ENCODE measurements at places on chromosomes 7 and 10.

DNA sequence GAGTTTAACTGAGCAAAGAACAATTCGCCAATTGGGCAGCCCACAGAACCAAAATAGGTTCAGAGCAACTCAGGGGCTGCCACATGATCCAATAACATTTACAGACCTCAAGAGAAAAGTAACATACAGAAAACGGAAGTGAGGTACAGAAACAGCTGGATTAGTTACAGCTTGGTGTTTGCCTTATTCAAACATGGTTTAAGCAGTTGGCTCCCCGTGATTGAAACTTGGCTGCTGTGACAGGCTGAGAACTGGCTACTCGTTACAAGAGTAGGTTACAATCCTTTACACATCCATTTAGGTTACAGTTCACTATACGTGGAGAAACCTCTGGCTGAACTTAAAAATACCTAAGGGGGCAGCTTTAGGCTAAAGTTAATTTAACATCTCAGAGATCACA, 673.1 kb upstream of the PHF14 start:
- DNase-seq, result no peak

GRCh38 chr10:124087672-124088634, 5.4 kb downstream of the CHST15 start:
- DNase-seq, result no peak

- DNase-seq, result no peak
Observed at GRCh38 chr7:1770331-1770730, 100.3 kb downstream of the ELFN1 start.

DNA sequence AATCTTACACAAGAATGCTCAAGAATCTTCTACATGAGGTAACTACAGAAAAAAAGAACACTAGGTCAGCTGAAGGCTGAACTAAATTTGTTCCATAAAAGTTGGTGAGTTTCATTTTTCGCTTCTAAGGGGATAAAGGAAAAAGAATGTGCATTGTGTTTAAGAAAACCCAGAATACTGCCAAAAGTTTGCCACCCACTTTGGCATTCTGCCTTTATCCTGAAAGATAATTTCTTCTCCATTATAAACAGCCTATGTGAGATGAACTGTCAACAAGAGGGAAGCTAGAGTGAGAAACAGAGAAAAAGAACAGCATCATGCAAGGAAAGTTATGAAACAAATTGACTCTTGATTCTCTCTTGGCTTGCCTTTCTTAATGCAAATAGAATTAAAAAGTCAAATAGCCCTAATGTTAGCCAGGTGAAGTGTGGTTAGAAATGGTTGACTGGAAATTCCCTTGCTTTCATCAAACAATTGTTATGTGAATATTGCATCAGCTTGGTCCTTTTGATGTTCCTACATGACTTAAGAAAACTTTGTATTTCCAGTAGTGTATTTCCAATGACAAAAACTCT, 25.8 kb downstream of the STEAP1 start:
- no peak for DNase-seq

- no peak for DNase-seq
Observed at GRCh38 chr10:3477683-3478082, 305.1 kb upstream of the PITRM1 start.

GRCh38 chr7:123746931-123747488, 1.8 kb downstream of the WASL start:
- DNase-seq, result no peak

DNA sequence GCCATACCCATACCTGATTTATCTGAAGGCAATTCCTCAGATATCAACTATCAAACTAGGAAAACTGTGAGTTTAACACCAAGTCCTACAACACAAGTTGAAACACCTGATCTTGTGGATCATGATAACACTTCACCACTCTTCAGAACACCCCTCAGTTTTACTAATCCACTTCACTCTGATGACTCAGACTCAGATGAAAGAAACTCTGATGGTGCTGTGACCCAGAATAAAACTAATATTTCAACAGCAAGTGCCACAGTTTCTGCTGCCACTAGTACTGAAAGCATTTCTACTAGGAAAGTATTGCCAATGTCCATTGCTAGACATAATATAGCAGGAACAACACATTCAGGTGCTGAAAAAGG, 69.0 kb upstream of the RSBN1L start:
- DNase-seq, result no peak

DNA sequence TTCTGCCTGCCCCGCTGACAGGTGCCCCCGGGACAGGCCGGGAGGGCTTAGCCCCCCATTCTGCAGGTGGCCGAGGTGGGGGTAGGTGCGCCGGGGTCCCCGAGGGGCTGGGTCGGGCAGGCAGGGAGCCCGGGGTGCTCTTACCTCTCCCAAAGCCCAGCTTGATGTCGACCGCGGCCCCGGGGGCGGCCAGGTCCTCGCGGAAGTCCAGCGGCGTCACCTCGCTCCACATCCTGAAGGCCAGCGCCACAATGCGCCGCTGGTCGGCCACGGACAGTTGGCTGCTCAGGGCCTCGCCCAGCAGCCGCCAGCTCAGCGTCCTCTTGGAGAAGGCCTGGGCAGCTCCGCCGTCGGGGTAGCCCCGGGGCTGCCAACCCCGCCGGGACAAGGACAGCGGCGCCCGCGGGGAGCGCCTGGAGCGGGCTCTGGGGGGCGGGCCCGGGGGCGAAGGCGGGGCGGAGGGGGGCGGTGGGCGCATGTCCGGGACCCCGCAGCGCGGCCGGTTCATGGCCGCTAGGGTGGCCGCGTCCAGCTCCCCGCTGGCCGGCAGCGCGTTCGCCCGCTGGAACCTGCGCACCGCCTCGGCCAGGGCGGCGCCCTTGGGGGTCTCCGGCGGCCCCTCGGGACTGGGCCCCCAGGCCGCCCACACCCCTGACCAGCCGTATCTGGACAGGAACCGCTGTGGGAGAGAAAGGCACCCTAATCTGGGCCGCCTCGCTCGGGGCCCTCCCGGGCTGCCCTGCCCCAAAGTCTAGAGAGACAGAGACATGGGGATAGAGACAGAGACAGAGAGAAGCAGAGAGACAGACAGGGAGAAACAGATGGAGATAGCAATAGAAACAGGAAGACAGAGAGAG, 1.7 kb downstream of the MMP21 start:
- DNase-seq, result no peak

GRCh38 chr10:80554050-80554449, 16.3 kb downstream of the SH2D4B start:
- no peak for DNase-seq

- DNase-seq, result no peak
Observed at GRCh38 chr10:49140304-49141177, 6.7 kb upstream of the FAM170B start.

DNA sequence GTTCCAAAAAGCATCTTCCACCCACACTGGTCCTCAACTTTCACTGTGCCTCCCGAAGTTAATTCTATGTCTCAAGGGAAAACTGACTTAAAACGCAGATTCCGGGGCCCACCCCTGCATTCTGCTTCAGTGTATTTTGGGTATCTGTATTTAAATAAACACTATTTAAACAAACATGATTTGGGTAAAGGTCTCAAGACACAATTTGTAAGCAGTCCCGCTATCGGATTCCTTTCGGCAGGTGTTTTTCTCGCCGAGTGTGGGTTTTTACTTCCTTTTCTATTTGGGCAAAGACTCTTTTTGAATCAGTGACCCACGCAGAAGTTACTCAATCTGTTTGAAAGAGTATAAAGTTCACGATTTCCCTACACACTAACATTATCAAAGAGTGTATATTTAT, 1.2 kb downstream of the PDIA4 start:
- no peak for DNase-seq

- no peak for DNase-seq
Observed at GRCh38 chr10:55141892-55142291, 340.9 kb upstream of the PCDH15 start.

- DNase-seq, result no peak
Observed at GRCh38 chr7:151310578-151310977, 31.0 kb upstream of the NUB1 start.

DNA sequence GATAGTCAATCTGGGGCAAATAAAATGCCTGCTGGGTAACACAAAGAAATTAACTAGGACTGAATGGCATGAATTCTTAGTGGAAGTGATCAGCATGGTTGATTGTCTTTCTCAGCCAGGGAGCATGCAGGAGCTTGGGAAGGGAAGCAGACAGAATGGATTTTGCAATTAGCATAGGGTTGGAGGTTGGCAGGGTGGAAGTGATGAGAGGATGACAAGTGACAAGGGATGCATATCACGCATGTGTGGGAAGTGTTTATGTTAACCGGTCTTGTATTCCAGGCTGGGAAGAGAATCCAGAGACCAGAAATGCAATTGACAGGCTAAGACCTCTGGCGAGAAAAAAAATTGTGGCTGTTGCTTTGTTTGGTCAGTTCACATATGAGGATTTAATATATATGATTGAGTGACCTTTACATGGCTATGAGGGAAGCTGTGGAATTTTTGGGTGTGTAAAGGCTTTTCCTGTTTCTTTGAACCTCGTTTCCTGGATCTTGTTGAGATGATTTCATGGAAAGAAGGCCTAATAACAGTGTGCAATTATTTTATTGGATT, 8.3 kb downstream of the MDFIC start:
- no peak for DNase-seq

- DNase-seq, result no peak
Observed at GRCh38 chr7:121020989-121021969, 32.8 kb downstream of the CPED1 start.

DNA sequence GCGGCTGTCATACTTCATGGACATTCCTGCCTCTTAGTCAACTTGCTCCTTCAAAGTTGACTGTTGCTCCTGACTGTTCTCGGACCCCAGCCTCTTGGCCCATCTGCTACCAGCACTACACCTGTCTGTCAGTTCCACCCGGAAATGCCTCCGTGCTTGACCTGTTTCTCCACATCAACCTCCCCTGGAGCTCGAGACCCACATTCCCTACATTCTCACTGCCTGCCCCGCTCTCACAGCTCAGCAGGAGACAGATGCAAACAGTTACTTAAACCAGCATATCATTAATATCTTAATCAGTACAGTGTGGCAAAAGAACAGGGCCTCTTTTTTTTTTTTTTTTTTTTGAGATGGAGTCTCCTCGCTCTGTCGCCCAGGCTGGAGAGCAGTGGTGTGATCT, 174.3 kb downstream of the NRP1 start:
- DNase-seq, result no peak

GRCh38 chr7:2241580-2242540, at the start of the genes MRM2 and NUDT1:
MRM2 (minus strand) TSS chr7:2242205; CDS start chr7:2242169, 36 bp downstream.
NUDT1 (plus strand) TSS chr7:2242226; CDS start chr7:2244575, 2,349 bp downstream.
- DNase-seq, result peak; percentile 51

GRCh38 chr7:111138586-111138985, 47.7 kb downstream of the LRRN3 start:
- no peak for DNase-seq

- DNase-seq, result no peak
Observed at GRCh38 chr10:88114368-88114767, 250.9 kb downstream of the PTEN start.

- no peak for DNase-seq
Observed at GRCh38 chr7:68400783-68401182, 1197.5 kb upstream of the AUTS2 start.

DNA sequence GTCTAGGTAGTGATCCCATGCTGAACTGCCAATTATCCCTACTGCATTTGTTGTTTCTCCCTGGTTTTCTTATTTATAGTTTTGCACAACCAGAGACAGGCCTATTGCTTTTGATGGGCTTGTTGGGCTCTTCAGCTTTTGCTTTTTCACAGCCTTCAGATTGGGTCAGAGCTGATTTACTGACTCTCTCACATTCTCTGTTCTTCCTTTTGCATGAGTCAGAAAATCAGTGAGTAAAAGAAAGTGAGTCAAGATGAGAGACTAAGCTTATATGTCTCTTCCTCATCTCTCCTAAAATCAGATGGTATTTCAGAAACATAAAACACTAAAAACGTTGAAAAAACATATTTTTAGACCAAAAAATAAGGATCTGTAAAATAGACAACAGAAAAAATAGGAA, 1135.4 kb downstream of the XPNPEP1 start:
- DNase-seq, result no peak

DNA sequence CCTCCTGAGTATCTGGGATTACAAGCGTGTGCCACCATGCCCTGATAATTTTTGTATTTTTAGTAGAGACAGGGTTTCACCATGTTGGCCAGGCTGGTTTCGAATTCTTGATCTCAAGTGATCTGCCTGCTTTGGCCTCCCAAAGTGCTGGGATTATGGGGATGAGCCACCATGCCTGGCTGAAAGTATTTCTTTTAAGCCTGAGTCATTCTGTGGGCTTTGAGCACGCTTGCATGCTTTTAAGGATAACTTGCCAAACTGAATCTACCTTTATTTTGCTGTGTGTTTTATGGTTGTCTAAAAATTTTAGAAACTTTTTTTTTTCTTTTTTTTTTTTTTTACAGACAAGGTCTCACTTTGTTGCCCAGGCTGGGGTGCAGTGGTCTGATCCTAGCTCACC, 33.2 kb downstream of the CNNM2 start:
- no peak for DNase-seq

GRCh38 chr7:88165697-88166096, 54.1 kb downstream of the SRI start:
- no peak for DNase-seq

DNA sequence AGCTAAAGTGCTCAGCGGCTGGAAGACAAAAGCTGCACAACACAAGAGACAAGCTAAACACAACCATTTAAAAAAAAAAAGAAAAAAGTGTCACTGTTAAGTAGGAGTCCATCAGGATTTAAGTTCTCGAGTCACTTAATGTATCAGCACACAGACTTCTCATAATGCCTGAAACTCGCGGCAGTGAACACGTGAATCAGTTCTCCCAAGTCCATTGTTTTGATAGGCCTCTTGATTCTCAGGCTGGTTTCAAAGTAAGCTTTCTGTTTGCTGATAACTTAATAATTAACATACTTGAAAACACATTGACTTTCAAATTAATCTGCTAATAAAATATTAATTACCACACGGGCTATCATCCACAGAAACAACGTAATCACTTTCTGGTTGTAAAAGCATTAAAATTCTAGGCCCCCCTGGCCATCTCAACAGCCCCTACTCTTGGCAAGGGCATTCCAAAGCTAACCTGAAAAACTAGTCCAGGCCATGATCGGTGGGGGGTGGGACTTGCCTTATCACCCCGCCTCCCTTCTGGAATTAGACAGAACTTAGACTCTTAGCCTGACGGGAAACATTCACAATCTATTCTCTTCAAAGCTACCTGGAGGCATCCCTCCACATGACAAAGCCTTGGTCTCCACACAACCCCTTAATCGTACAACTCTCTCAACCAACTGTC, 129.0 kb downstream of the DIP2C start:
- no peak for DNase-seq

- no peak for DNase-seq
Observed at GRCh38 chr7:154994996-154995395, 7.9 kb downstream of the PAXIP1 start.

GRCh38 chr7:146956853-146957252, 840.3 kb downstream of the CNTNAP2 start:
- no peak for DNase-seq

DNA sequence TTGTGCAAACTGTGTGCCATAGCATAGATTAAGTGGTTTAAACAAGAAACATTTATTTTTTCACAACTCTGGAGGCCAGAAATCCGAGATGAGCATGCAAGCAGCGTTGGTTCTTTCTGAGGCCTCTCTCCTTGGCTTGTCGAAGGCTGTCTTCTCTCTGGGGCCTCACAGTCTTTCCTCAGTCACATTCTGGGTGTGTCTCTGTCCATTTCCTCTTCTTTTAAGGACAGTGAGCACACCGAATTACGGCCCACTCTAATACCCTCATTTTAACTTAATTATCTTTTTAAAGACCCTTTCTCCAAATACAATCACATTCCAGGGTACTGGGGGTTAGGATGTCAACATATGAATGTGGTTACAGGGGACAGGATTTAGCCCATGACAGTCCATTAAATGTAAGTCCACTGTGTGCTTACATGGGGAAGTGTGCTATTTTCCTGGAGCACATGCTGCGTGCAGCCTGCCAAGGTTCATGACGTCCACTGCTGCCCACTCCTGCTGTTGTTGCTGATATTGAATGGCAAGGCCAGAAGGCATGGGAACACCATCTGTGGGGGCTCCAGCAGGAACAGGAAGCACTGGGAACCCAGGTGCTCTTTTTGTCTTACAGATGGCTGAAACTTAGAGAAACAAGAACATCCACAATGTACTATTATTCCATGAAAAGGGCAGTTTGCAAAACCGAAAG, 365.5 kb downstream of the GALNT17 start:
- DNase-seq, result no peak
